ENCODE measurements at places on chromosomes 7 and 10.

DNA sequence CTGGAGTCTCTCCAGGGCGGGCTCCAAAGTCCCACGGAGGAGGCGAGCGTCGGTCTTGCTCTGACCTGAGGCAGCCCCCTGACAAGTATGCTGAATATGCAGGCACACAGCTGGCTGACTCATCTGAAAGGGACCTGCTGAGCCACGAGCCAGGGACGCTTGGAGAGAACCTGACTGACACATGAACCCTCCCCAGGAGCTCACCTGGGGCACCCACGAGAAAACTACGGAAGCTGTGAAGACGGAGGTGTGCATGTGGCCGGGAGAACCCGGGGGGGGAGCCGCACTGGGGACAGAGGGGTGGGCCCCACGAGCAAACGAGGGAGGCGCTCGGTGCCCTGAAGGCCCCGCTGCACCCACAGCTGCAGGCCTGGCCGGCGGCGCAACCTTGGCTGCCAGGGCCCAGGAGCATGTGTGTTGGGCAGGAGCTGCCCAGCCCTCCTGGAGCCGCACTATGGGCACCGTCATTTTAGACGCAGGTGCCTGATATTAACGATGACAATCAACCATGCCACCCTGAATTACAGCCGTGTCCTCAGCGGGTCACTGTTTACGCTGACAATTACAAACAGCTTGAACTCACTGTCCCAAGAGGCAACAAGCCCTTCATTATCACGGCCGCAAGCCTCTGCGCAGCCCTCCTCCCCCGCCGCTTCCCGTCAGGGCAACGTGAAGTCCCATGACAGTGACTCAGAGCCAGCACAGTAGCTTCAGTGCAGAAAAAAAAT, 64.7 kb downstream of the DIP2C start:
- DNase-seq, result no peak

- DNase-seq, result no peak
These were observed 378.8 kb downstream of the DPP6 start for GRCh38 chr7:154431045-154431444.

- DNase-seq, result no peak
These were observed 14.7 kb downstream of the NEUROG3 start for GRCh38 chr10:69558559-69558958.

DNA sequence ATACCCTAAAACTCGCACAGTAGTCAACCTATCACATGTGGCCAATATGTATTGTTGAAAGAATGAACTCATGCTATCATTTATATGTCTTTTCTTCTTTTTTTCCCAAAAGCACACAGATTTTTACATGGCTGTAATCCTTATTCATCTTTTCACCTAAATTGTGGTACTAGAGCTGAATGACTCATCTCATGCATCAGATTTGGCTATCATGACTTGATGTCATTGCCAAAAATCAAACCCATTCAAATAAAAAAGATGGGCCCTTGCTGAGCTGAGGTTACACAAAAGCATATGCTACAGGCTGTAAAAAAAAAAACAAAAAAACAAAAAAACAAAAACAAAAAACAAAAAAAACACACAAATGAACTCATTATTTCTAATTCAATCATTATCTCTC, 3.3 kb upstream of the LMOD2 start:
- DNase-seq, result no peak

DNA sequence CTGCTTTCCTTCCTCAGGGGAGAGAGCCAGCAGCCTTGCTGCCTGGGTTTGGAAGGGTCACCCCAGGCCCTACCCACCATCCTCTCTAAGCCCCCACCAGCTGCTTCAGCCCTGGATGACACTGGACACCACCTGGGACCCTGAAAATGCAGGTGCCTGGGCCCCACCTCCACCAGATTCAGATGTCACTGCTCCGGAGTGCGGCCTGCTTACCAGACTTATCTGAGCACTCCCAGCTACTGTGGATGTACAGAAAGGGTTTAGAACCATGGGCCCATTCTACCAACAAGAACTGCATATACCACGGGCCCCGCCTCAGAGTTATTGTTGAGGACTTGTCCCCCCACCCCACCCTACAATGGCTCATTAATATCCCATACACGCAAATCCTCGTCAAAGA, 172.3 kb downstream of the PTPRN2 start:
- no peak for DNase-seq

DNA sequence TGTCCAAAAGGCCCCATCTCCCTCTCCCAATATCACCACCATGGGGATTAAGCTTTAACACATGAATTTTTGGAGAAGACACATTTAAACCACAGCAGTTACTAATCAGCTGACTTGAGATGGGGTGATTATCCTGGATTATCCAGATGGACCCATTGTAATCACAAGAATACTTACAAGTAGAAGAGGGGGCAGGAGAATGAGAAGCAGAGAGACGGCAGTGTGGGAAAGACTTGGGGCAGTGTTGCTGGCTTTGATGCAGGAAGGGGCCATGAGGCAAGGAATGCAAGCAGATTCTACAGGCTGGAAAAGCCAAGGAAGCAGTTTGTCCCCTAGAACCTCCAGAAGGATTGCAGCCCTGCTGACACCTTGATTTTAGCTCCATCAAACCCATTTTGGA, 30.7 kb upstream of the INMT start:
- DNase-seq, result no peak

- DNase-seq, result no peak
These were observed 38.0 kb downstream of the CSGALNACT2 start for GRCh38 chr10:43176271-43176670.

DNA sequence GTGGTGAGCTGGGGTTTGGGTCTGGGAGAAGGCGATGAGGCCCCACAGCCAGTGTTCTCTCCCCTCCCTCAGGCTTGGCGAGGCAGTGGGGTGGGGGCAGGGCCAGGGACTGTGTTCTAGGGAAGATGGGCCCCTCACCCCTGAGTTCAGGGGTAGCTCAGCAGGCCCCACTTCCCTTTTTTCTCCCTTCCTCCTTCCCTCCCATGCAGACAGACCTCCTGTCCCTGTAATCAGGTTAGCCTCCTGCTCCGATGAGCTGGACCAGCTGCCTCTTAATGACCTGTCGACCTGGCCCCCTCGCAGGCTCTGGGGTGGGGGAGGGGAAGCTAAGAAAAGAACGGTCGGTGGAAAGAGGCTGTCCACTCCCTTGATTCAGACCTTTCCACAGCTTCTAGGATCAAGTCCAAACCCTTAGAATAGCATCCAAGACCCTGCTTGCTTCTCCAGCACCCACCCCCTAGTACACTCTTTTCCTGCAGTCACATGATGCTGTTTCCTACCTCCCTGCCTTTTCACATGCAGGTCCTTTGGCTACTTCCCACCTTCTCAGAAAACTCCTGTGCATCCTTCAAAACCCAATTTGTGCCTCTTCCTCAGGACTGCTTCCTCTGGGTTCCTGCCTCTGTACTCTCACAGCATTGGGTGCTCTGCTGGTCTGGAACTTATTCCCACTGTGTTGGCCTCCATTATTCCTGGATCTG, 64.1 kb downstream of the ZMIZ1 start:
- DNase-seq, result no peak

GRCh38 chr10:30431435-30431911, 2.5 kb upstream of the MAP3K8 start:
- DNase-seq, result no peak

DNA sequence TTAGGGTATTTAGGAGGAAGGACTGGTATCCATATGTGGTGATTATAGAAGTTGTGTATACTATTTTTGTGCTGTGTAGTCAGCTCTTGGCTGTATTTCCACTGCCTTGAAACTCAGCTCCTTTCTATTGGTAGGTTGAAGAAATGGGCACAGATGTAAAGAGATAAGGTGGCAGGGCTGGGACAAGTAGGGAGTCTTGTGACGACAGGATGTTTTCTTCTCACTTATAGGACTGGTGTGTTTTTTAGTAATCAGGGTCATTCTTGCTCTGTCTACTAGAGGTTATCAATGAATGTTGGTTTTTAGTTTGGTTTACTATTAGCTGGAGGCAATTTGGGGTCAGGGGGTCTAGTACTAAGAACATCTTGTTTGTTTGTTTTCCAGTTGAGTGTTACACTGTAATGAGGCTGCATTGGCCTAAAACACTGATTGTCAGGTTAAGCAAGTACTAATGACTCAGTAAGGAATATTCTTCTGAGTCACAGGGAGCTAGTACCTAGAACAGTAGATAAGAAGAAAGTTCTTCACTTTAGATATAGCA, 11.8 kb downstream of the UBN2 start:
- no peak for DNase-seq

GRCh38 chr7:102253973-102254370, 32.7 kb upstream of the SH2B2 start:
- DNase-seq, result no peak

DNA sequence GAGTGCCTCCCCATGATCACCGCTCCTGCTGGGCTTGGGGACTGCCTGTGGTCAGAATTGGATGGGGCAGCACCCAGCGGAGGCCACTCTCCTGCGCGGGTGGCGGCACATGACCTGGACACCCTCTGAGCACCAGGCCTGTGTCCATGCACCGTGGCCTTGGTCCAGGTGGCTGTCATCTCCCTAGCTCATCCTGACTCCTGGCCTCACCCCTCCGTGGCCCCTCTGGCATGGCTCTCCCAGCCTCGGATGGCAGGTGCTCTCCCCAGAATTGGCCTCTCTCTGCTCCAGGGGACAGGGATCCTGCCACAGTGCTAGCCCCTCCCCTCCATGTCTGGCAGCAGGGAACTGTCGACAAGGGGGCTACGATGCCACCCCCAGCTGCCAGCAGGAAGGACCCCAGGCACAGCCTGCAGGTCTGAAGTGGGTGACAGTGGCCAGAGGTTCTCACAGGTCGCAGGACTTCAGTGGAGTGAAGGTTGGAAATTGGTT, 37.2 kb upstream of the BTBD16 start:
- peak; percentile 85 for DNase-seq

- no peak for DNase-seq
These were observed 32.0 kb downstream of the STK31 start for GRCh38 chr7:23742051-23742450.

DNA sequence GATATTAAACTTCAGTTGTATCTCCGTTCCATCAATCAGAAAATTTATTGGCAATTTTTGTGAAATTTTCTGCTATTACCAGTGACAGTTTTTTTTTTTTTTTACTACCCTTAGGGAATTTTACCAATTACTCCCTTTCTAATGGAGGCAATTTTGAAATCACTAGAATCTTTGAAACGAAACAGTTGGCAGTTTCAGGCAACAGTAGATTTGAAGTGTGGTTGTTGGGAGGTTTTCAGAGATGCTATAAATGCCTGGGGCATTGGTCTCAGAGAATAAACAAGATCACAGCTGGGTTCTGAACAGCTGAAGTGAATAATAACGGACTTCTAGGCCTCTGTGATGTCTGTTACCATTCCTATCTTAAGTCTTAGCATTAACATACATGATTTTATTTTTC, 535.9 kb upstream of the POT1 start:
- DNase-seq, result no peak

DNA sequence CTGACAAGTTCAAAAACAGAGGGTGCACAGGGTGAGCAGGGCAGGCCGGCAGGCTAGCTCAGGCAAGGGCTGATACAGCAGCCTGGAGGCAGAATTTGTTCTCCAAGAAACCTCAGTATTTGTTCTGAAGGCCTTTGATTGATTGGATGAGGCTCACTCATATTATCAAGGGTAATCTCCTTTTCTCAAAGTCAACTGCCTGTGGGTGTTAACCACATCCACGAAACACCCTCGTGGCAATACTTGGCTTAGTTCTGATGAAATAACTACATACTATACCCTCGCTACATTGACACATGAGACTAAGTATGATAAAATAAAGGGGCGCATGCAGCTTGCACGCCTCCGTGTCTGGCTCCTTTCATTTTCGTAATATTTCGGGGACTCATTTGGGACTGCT, 4.4 kb upstream of the PPP2R2D start:
- no peak for DNase-seq

DNA sequence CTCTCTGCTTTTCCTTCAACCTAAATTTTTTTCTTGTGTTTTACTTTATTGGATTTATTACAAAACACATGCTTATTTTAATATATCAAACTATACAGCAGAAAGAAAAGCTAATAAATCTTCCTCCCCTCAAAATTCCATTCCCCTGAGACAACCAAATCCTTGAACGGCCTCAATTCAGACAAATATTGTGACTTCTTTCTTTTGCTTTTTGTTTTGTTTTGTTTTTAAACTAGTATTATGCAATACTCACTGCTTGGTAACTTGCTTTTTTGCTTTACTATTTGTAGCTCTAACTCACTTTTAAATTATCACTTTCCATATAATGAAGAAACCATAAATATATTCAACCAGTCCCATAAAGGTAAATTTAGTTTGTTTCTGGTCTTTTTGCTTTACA, 59.4 kb upstream of the CDK1 start:
- DNase-seq, result no peak

- no peak for DNase-seq
These were observed 48.9 kb upstream of the KDM7A start for GRCh38 chr7:140225562-140226249.

DNA sequence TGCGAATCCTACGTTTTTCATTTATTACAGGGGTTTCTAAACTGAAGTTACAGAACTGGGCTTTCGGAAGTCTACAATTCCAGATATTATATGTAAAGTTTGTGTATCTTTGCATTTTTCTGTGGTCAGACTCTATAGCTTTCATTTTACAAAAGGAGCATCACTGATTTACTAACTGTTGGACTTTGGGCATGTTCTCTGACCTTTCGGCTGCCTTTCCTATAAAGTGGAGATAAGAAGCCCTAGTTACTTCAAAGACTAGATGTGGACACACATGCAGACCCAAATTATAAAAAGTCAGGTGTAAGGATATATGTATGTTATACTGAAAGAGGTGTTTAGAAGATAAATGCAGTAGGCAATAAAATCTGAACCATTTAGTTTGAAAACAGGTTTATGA, 126.6 kb upstream of the PRKCQ start:
- DNase-seq, result no peak

DNA sequence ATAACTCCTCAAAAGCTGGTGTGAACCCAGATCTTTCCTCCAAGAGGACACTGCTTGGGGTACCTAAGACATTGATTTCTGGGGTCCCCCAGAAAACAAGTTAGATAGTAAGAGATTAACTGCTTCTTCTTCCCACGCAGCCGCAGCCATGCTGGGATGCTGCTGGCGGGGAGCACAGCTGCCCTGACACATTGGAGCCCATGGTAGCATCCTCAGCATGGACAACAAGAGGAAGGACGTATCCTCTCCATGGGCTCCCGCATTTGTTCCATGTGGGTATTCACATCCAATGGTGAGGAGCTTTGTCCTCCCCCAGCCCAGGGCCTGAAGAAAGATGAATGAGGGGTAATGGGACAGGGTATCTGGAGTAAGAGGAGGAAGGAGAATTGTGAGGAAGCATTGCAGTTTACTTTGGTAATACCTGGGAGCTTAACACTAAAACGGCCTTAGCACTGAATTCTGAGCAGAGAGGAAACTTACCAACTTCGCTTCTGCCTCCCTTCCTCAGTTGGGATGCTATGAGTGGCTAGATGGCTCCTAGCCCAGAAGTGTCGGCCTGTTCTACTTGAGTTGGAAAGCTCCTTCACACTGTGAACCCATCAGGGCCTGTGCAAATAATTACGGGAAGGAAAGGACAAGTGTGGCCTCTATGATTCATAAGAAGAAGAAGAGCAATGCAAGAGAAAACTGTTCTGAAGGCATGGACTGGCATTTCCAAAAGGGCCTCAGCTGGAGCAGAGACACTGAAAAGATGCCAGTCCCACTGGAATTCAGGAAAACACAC, 43.9 kb downstream of the C10orf120 start:
- no peak for DNase-seq
